ENCODE measurements at places on chromosomes 16 and 17.

DNA sequence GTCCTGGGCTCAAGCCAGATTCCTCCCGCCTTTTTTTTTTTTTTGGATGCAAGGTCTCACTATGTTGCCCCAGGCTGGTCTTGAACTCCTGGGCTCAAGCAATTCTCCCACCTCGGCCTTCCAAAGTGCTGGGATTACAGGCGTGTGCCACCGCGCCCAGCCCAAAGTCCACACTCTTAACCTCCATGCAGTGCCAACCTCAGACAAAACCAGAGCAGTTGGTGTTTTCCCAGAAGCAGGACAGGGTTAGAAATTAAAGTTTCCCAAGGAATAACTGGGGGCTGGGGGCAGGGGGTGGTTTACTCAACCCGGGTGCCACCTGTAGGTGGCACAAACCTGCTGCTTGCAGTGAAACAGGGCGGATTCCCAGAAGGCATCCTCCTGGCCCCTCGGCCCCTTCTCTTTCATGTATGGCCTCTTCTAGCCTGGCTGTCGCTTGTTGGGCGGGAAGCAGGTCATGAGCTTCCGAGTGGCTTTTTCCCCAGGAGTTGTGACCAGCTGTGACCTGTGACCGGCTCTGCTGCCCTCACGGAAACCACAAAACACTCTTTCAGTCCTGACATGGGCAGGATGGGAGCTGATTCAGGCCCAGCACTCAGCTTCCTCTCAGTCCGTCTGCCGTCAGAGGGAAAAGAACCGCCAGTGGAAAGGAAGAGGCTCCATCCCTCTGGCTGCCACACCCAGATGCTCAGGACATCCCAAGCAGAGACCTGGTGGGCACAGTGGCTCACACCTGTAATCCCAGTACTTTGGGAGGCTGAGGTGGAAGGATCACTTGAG is 25.6 kb upstream of the USP7 start:
- no peak for DNase-seq

DNA sequence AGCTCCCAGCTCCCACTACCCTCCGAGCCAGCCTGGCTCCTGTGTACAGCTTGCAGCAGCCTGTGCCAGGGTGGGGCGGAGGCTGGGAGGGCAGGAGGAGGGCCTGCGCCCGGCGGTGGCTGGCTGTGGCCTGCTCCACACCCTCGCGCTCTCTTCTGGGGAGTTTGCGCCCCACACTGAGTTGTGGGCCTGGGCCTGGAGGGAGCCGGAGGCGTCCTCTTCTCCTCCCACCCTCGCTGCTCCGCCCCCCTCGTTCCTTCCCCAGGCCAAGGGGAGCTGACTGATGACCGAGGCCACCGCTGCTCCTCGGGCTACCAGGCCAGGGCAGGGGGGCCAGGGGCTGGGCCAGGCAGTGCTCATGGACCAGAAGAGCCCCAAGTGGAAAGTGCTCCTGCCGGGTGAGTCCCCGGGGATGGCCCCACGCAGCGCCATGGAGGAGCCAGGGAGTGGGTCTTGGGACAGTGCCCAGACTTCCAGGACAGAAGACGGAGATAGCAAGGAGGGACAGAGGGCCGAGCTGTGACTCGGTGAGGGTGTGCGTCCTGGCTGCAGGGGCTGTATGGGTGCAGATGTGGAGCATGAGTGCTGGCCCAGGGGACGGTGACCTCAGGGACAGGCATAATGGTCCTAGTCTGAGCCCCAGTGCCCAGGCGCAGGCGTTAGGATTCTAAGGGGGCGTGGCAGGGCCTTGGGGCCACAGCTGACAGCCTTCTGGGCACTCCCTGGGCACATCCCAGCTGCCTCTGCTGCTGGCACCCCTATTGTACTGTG is 242.1 kb upstream of the GSE1 start:
- DNase-seq, result no peak

GRCh38 chr16:15418206-15418605 is 16.2 kb upstream of the BMERB1 start:
- no peak for DNase-seq

DNA sequence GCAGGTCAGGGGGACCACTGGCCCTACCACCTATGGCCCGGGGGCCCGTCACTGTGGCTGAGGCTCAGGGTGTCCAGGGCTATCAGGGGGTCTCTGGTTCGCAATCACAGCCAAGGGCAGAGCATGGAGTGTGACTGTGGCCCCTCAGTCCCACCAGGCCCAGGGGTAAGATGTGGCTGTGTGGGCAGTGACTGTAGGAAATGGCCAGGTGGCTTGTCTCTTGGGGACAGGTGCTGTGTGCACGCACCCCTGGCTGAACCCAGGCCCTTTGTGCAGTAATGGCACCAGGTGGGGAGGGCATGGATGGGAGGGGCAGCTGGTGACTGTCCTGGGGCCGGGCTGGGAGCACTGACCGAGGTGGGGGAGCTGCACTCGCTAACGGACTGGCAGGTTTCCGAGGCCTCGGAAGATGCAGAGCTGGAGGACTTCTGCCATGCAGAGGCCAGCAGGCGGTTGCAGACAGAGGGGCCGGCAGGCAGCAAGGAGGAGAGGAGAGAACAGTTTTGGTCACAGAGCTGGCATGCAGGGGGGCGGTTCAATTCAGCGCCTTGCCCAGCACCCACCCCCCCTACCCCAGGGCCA is 18.8 kb downstream of the IL34 start:
- no peak for DNase-seq

DNA sequence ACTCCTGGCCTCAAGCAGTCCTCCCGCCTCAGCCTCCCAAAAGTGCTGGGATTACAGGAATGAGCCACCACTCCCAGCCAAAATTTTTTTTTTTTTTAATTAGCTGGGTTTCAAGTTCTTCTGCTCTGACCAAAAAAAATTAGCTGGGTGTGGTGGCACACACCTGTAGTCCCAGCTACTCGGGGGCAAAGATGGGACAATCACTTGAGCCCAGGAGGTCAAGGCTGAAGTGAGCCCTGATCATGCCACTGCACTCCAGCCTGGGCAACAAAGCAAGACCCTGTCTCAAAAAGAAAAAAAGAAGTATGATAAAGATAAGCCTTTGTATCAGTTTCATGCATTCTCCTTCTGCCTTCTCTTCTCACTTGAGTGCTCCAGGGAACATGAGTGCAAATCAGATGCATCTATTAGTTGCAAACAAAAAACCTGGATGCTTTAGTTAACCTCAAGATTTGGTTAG is 1.9 kb downstream of the NQO1 start:
- DNase-seq, result no peak

Measured in D721Med (cell line).